ENCODE measurements at places on chromosomes 2 and 18.

DNA sequence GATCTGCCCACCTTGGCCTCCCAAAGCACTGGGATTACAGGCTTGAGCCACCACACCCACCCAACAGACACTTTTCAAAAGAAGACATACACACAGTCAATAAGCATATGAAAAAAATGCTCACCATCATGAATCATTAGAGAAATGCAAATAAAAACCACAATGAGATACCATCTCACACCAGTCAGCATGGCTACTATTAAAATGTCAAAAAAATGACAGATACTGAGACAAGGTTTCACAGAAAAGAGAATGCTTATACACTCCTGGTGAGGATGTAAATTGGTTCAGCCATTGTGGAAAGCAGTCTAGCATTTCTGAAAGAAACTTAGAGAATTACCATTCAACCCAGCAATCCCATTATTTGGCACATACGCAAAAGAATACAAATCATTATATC lies 1947.2 kb downstream of the SUCLG1 start:
- no peak for DNase-seq

DNA sequence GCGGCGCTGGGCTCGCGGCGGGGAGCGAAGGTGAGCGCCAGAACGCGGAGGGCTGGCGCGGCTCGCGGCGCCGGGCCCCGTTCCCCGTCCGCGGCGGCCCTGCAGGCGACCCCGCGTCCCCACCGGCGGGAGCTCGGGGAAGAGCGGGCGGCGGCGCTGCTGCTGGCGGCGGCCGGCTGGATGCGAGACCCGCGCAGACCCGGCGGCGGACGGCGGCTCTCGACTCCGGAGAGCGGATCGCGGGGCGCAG lies 213 bp downstream of the DOK6 start:
- no peak for DNase-seq

- no peak for DNase-seq
Observed at GRCh38 chr2:810397-810796, 133.2 kb upstream of the TMEM18 start.

- no peak for DNase-seq
Observed at GRCh38 chr2:222864296-222864695, 3.5 kb downstream of the ACSL3 start.

GRCh38 chr2:210440206-210440605 lies 36.4 kb downstream of the LANCL1 start:
- no peak for DNase-seq

- DNase-seq = no peak
Observed at GRCh38 chr2:226716126-226716525, 83.5 kb downstream of the IRS1 start.

- DNase-seq = no peak
Observed at GRCh38 chr2:10757814-10758286, 36.4 kb downstream of the ATP6V1C2 start.

DNA sequence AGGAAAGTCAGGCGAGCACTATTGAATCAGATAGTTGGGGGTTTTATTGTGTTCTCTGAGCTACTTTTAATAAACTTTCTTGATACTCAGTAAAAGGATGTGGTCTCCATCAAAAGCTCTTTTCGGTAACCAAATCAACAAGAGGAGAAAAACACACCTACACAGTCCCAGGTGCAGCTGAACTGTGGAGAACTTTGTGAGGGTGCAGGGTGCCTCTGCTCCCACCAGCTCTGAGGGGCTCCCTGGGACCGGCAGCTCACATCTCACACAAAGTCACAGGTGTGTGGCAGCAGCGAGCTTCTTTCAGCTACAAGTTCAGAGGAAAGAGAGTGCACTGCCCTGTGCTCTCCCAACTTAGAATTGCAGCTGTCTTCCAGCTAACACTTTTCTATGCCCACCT lies 650.4 kb downstream of the RNF144A start:
- no peak for DNase-seq

DNA sequence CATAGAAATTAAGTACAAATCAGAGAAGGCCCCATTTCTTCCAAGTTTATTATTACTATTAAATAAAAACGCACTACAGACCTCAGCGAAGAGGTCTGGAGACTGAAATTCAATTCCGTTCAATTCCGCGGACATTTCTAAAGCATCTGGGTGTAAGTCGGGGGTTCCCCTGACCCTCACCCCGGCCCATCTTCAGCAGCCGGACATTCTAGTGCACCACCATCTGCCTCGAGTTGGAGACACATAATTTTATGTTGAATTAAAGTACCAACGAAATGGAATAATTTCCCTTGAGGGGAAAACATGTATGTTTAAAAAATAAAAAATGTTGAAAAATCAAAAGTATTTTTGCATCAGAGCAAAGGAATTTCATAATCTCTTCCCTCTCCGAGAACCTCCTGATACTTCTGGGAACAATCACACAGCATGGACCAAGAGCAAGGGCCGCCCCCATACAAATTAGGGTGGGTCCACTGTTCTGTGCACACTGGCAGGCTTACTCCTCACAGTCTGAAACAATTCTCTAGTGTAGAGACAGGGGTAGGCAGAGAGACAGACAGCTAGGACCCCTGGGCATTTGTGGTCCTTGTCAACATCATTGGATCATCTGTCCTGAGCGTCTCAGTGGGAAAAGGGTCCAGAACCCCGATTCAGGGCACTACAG lies 29.3 kb downstream of the MBP start:
- DNase-seq = no peak

- DNase-seq = no peak
Observed at GRCh38 chr2:140308706-140309105, 1528.5 kb upstream of the NXPH2 start.

DNA sequence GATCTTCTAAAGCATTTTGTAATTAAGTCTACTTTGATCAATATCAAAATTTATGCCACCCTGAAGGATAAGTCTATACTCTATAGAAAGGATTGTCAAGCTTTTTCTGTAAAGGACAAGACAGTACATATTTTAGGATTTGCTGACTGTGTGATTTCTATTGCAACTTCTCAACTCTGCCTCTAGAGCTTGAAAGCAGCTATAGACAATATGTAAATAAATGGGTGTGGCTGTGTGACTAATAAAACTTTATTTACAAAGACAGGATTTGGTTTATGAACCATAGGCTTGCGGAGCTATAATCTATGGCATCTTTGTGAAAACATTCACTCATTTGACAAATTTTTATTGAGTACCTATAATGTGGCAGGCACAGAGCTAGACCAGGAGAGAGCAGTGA lies 18.4 kb downstream of the UPP2 start:
- DNase-seq = no peak

DNA sequence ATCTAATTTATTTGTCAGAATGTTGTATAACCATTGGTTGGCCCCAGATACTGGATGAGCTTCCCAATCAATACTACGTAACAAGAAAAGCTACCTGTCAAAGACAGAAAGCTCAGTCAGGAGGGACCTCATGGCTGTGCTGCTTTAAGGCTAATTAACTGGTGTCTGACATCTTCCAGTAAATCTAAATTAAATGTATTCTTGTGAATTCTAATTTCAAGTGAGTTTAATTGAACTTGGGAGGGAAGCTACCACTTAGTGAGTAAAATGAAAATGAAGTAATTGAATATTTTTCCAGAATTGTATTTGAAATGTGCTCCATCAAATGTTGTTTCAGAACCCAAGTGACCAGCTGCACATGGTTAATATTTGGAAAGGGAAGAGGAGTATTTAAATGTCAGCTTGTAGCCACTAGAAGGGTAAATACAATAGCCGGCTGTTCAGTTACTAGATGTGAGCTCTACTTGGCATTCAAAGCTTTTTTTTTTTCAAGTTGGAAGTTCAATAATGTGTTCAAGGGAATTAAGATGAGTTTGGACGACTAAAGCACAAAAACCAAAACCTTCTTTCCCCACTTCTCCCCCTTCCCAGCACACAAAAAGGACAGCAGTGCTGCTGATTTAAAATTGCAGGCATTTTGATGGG lies 62.0 kb downstream of the GPR39 start:
- DNase-seq = no peak

DNA sequence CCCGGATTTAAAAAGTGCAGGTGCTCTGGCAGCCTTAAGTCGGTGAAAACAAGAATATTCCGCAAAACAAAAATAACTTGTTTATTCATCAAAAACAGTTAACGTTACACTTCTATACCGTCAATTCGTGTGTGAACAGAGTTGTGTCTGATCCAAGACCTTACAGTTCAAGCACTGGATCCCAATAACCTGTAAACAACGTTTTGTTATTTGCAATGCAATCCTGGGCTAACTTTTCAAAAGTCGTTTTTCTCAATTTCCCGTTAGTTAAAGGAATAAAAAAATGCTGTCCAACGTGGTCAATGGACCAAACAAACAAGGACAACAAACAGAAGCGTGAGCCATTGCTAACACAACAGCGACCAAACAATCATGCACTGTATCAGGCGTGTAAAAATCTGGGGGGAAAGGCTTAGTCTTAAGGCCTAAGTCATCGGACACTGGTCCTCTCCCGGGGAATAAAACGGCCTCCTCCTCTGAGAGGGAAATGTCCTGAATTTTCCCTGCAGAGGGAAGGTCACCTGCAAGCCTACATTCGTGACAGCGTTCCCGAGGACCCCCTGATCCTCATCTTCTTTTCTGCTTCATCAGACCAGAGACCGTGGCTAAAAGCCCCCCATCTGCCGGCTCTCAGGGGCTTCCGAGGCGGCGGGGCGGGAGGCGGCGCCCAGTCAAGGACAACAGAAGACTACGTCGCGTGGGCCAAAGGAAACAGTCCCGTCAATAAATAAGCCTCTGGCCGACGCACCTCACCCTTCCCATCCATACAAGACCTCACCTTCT lies 490 bp downstream of the NDUFS1 start:
- DNase-seq = no peak

- no peak for DNase-seq
Observed at GRCh38 chr2:217097346-217097745, 237.5 kb upstream of the TNP1 start.

- DNase-seq = no peak
Observed at GRCh38 chr2:164514491-164514890, 106.8 kb downstream of the GRB14 start.

- no peak for DNase-seq
Observed at GRCh38 chr2:146527166-146527565, 1317.7 kb upstream of the ACVR2A start.

DNA sequence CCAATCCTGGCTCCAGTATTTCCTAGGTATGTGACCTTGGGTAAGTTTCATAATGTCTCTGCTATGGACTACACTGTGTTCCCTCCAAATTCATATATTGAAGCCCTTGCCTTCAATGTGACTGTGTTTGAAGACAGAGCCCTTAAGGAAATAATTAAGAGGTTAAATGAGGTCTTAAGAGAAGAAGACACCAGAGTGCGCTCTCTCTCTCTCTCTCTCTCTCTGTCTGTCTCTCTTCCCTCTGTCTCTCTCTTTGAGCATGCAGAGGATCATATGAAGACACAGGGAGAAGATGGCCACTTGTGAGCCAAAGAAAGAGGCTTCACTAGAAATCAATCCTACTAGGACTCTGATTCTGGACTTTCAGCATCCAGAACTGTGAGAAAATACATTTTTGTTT lies 52.2 kb downstream of the NXPH2 start:
- no peak for DNase-seq

GRCh38 chr18:74299162-74299561 lies 7.4 kb upstream of the CYB5A start:
- DNase-seq = no peak

- DNase-seq = no peak
Observed at GRCh38 chr18:42157420-42157819, 202.4 kb downstream of the PIK3C3 start.

- no peak for DNase-seq
Observed at GRCh38 chr2:102735416-102736109, 26.3 kb upstream of the TMEM182 start.

DNA sequence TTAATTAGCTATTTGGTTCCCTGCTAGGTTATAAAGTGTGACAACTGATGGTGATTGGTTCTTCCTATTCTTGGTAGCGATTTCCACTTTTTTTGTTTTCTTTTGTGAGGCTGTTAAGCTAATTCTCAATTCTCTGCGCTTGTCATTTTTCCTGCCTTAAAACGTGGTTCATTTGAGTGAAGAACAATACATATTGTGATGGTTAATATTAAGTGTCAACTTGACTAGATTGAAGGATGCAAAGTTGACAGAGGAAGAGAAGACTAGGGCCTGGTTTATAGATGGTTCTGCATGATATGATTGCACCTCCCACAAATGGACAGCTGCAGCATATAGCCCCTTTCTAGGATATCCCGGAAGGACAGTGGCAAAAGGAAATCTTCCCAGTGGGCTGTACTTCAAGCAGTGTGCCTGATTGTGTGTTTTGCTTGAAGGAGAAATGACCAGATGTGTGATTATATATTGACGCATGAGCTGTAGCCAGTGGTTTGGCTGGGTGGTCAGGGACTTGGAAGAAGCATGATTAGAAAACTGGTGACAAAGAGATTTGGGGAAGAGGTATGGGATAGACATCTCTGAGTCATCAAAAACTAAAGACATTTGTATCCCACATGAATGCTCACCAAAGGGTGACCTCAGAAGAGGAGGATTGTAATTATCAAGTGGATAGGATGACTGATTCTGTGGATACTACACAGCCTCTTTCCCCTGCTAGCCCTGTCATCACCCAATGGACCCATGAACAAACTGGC lies 39.4 kb upstream of the ZNF804A start:
- no peak for DNase-seq

DNA sequence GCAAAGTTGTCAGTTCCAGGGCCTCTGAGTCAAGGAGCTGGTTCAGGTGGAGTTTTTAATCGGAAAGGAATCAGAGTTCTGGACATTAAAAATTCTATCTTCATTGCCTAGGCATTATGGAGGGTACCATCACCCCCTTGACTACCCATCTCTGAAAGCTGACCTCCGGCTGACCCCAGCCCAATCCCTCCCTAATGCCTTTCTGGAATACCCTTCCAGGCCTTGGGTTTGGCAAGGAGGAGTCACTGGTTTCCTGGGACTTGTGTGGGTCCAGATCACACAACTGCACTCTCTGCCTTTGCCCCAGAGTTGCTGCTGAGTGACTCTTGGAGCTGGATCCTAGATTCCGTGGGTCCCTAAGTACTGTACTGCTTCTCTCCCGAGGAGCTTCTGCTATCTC lies 1.0 kb upstream of the OSR1 start:
- DNase-seq = no peak

GRCh38 chr2:145909766-145910165 lies 1389.8 kb upstream of the ZEB2 start:
- DNase-seq = no peak

DNA sequence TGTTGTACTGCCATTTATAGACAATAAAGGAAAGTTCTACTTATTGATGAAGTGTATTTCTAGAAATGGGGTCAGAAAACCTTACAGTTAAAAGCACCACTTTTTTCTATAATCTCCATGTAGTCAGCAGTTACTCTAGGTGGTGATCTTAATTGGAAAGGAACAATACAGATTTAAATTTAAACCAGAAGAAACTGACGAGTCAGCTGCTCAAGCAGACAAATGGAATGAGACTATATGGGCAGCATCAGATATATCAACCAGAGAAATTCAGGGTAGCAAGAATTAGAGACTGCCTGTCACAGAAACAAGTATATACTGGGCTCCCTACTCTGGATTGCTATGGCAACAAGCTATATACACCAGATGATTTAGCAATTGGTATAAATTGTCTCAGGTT lies 99.6 kb upstream of the SCG2 start:
- DNase-seq = no peak

GRCh38 chr2:241268716-241269445 lies 46.6 kb downstream of the HDLBP start:
- no peak for DNase-seq

GRCh38 chr2:113229795-113230194 lies 48.9 kb downstream of the PAX8 start:
- no peak for DNase-seq

Data from hematopoietic multipotent progenitor cell treated with erythropoietin and hydrocortisone succinate and interleukin-3 and kit ligand, for 17 days (in vitro differentiated cells).